ENCODE measurements at places on chromosomes 6 and 20. TPM values are rescaled to one million over a fixed set of nuclear protein-coding genes. Genes with fewer than 3 reads are reported as not detected.

Gene C6orf141
- total RNA-seq = not detected

DNA sequence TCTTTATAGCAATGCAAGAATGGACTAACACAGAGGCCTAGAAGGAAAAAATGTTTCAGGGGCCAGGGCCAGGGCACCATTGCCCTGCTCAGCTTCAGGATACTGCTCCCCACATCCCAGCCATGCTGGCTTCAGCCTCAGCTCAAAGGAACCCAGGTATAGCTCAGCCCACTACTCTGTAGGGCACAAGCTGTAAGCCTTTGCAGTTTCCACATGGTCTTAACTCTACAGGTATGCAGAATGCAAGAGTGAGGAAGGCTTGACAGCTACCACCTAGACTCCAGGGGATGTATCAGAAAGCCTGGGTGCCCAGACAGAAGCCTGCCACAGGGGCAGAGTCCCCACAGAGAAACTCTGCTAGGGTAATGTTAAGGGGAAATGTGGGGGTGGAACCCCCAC is 10.5 kb upstream of the TTK start:
- H3K27ac ChIP-seq = no peak overlapping the region
- H3K4me3 ChIP-seq = no peak overlapping the region
- peaks cover 1% of the 10 kb centered on the region for H3K36me3 ChIP-seq
- H3K27me3 ChIP-seq = peaks cover 43% of the 10 kb centered on the region
- no peak for DNase-seq

GRCh38 chr6:7176208-7176607 is 68.4 kb downstream of the RREB1 start:
- no peak overlapping the region for H3K4me3 ChIP-seq
- H3K36me3 ChIP-seq = peaks cover 10% of the 10 kb centered on the region
- DNase-seq = no peak
- peaks cover 39% of the 10 kb centered on the region for H3K4me1 ChIP-seq

Gene HINT3
- 19.3 TPM for total RNA-seq

GRCh38 chr6:141123049-141123448 is 1009.7 kb upstream of the GJE1 start:
- H3K4me1 ChIP-seq = peaks cover 9% of the 10 kb centered on the region
- DNase-seq = no peak
- H3K27ac ChIP-seq = peak overlapping the region; percentile 4
- no peaks in the 10 kb centered on the region for H3K27me3 ChIP-seq
- no peak overlapping the region for H3K4me3 ChIP-seq

DNA sequence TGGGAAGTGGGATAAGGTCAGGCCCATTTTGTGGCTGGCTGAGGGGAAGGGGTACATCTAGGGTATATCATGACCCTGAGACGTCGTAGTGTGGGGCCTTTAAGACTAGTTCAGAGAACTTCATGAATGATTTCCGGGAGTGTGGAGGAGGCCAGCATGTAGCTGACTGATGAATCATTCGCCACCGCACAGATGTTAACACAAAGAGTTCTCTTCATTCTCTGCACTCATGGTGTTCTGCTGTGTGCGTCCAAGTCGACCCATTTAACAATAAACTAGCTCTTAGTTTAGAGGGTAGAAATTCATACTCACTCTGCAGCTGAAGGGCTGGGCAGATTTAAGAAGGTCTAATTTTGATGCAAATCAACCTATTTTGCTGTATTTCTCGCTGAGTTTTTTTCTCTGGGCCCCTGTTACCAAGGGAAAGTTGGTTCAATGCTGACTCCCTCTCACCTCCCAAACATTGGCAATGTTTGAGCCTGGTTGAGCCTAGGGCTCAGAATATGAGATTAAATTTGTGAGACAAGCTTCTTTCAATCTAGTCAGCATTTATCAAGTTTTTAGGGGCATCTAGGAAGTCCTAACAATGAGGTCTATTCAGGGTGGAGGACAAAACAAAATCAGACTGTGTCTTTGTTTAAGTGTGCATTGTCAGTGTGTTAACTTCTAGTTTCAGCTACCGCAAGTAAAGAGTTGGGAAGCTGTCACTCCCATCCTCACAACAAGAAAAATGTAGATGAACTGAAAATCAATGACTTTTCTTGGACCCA is 106.8 kb upstream of the CBLN4 start:
- no peak overlapping the region for H3K4me3 ChIP-seq
- H3K27ac ChIP-seq = no peak overlapping the region
- H3K4me1 ChIP-seq = no peaks in the 10 kb centered on the region
- no peaks in the 10 kb centered on the region for H3K36me3 ChIP-seq

Gene BACH2
- total RNA-seq = 10.5 TPM

DNA sequence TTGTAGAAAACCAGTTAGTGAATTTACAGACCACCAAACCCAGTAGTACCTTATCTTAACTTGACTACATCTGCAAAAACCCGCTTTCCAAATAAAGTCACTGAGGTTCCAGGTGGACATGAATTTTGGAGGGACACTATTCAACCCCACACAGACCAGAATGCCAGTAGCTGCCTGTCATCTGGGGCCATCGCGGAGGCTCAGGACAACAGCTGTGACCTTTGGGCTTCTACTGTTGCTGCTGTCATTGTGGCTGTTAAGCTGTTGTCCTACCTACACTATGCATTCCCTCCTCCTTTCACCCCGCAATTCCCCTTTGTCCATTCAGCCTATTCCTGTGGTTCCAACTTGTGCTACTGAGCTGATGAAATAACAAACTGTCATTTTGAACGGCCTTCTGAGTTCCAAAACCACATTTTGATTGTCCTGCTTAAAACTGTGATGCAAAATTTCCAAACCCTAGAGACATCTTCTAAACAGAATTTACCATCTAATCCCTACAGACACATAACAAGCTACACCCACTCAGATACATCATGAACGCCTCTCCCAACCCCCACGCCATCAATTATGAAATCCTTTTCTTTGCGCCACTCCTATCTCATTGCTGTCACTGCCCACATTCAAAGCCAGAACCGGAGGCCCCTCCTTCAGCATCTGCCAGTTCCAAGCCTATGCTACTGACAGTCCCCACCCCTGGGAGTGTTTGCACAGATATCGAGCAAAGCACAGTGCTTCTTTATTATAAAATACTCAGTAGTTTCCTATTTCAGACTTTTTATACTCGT is 125.0 kb downstream of the C6orf118 start:
- no peaks in the 10 kb centered on the region for H3K27me3 ChIP-seq
- no peak overlapping the region for H3K4me3 ChIP-seq
- H3K36me3 ChIP-seq = no peaks in the 10 kb centered on the region

- H3K27ac ChIP-seq = peak overlapping the region; percentile 83
- H3K27me3 ChIP-seq = no peaks in the 10 kb centered on the region
- DNase-seq = no peak
- peaks cover 22% of the 10 kb centered on the region for H3K36me3 ChIP-seq
- H3K4me3 ChIP-seq = no peak overlapping the region
These were observed 12.9 kb downstream of the RPS6KA2 start for GRCh38 chr6:166614171-166614583.

Gene COX4I2
- total RNA-seq = not detected

GRCh38 chr6:39196673-39197091 is 32.6 kb downstream of the KCNK5 start:
- no peak overlapping the region for H3K27ac ChIP-seq
- no peaks in the 10 kb centered on the region for H3K4me1 ChIP-seq
- H3K36me3 ChIP-seq = no peaks in the 10 kb centered on the region
- peaks cover 4% of the 10 kb centered on the region for H3K27me3 ChIP-seq

- no peak for DNase-seq
- H3K4me3 ChIP-seq = no peak overlapping the region
- H3K27me3 ChIP-seq = peaks cover 2% of the 10 kb centered on the region
- H3K36me3 ChIP-seq = no peaks in the 10 kb centered on the region
- H3K4me1 ChIP-seq = no peaks in the 10 kb centered on the region
These were observed 536.8 kb downstream of the EYS start for GRCh38 chr6:65170273-65170672.

Measured in chondrocyte (in vitro differentiated cells).